Activated T-helper 1 cell treated with anti-CD3 and anti-CD28 coated beads, Interleukin-2, amount 50 U/mL, for 16 hours (primary cell): ENCODE measurements at places on chromosomes 7 and 10.

DNA sequence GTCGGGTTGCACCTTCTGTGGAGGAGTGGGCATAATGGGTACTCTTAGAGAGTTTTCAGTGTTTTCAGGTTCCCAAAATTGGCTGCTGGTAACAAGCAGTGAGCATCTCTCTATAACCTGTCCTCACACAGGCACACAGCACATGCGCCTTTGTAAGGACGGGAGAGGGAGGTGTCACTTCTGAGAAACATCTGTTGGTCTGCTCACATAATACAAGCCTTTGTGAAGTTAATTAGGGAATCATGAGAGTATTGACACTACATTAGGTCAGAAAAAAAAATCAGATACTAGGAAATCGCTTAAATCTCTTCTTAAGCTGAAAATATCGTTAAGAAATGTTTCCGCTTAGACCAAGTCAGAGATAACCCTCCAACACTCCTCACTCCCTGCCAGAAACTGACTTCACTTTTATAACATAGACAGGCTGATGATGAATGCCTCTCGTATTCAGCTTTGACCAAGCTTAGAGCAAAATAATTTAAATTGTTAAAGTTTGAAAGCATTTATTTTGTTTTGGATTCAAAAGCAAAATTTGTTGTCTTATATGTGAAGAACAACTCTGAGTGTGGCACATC is 769.7 kb downstream of the TNS3 start:
- no peak for DNase-seq

- DNase-seq = peak; percentile 74
These were observed 2.9 kb upstream of the HMX3 start for GRCh38 chr10:123132576-123133477.

GRCh38 chr7:95200741-95201140 is 123.6 kb downstream of the PON1 start:
- no peak for DNase-seq

- DNase-seq = no peak
These were observed 455 bp upstream of the SPAG6 start for GRCh38 chr10:22344781-22345300.
